ENCODE measurements at places on chromosomes 2 and 18.

- no peak for DNase-seq
Observed at GRCh38 chr2:152198499-152198898, 22.9 kb upstream of the STAM2 start.

- DNase-seq = no peak
Observed at GRCh38 chr2:169119123-169119760, 49.9 kb downstream of the DHRS9 start.

- DNase-seq = peak; percentile 38
Observed at GRCh38 chr2:217150236-217150635, 290.4 kb upstream of the TNP1 start.

- DNase-seq = no peak
Observed at GRCh38 chr2:120508567-120509041, 162.7 kb downstream of the INHBB start.

- DNase-seq = no peak
Observed at GRCh38 chr2:121558329-121558728, 27.6 kb downstream of the RNU4ATAC start.

DNA sequence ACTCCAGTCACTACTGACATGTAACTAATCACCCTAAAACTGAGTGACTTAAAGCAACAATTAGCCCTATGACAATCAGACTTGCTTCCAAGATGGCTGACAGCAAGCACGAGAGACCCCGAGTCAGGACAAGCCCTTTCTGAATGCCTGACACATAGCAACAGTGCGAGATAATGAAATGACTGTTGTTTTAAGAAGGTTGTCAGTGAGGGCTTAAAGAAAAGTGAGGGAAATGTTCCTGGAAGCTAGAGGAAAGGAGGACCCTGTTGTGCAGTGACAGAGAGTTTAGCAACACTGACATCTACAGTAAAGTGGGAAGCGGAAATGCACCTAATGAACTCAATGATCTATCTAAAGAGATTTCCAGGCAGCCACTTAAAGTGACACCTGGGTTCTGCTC is 163.1 kb downstream of the STK39 start:
- DNase-seq = no peak

GRCh38 chr2:237982039-237982725 is 15.4 kb downstream of the UBE2F start:
- DNase-seq = no peak

- peak; percentile 30 for DNase-seq
Observed at GRCh38 chr2:96116424-96116878, at the start of gene ADRA2B. ADRA2B (minus strand) TSS chr2:96116571; CDS start chr2:96116149, 422 bp downstream.

Data from mesenchymal stem cell (in vitro differentiated cells and primary cell).